H9 (cell line): ENCODE measurements at places on chromosomes 4 and X. TPM values are rescaled to one million over a fixed set of nuclear protein-coding genes. Genes with fewer than 3 reads are reported as not detected.
A peak's percentile ranks its signal among the peaks of the same experiment; 100 is the strongest.

- H3K27me3 ChIP-seq: no peaks in the 10 kb centered on the region
- no peak overlapping the region for H3K27ac ChIP-seq
- no peak overlapping the region for H3K4me3 ChIP-seq
- no peaks in the 10 kb centered on the region for H3K4me1 ChIP-seq
Measured at GRCh38 chr4:68180849-68181526, 51.3 kb upstream of the TMPRSS11F start.

- H3K27me3 ChIP-seq: peaks cover 44% of the 10 kb centered on the region
- DNase-seq: no peak
- no peaks in the 10 kb centered on the region; the same call in 1 of the 3 replicates for H3K36me3 ChIP-seq
- peak overlapping the region; percentile 90 for H3K4me3 ChIP-seq
Measured at GRCh38 chr4:20253283-20253734, 1.6 kb downstream of the SLIT2 start.

DNA sequence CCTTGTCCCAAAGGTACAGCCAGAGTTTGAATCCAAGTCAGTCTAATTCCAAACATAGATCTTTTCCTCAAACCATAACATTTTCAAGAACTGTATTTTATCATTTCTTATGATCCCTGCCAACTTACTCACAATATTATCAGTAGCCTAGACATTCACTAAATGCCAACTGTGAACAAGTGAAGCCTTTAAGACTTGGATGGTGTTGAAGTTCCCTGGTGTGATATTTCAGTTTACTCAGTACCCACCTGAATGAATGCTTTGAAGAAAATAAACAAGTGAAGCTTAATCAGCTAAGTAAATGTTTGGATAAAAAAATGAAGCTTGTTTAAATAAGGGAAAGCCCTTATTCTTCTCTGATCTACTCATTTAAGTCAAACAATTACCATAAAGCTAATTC is 1028.3 kb downstream of the DMD start:
- H3K36me3 ChIP-seq: no peaks in the 10 kb centered on the region
- no peaks in the 10 kb centered on the region for H3K27me3 ChIP-seq
- no peaks in the 10 kb centered on the region for H3K4me1 ChIP-seq
- no peak overlapping the region for H3K4me3 ChIP-seq

DNA sequence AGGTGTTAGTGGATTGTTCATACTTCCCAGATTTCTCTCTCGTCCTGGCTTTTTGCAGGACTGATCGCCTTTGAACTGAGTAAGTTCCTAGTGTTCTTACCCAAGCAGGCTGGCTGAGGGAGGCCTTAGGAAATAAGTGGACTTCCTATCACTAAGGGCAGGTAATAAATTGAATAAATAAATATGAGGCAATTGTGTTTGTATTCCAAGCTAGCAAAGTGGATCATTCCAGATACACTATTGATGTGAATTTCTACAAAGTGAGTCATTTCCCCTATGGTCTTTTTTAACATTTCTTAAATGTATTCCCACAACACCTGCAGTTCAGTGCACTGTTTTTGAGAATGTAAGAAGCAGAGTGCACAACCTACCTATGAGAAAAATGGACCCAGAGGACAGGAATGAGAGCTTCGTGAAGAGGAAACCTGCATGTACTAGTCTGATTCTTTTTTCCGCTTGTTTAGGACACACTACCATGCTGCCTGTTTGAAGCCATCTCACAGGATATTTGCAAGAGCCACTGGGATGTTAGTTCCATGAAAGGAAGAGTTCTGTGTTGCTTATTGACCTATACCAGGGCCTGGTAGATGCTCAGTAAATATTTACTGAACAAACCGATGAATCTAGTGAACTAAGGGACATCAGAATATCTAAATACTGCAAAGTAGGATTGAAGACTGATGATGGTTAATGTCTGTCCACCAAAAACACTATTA is 29.0 kb upstream of the SMAD1 start:
- H3K27ac ChIP-seq: no peak overlapping the region
- no peak overlapping the region for H3K4me3 ChIP-seq

- no peaks in the 10 kb centered on the region for H3K36me3 ChIP-seq
- no peak overlapping the region for H3K4me3 ChIP-seq
- peak overlapping the region; percentile 100 for H3K27ac ChIP-seq
- peak; percentile 90 for DNase-seq
Measured at GRCh38 chr4:185839194-185839712, 27.3 kb upstream of the SORBS2 start.

The ANOS1 gene
- total RNA-seq: 51.0 and 54.9 TPM in 2 replicates

The WNK3 gene
- 21.0 and 22.8 TPM in 2 replicates for total RNA-seq

GRCh38 chr4:36332782-36333131 is 51.3 kb downstream of the DTHD1 start:
- H3K36me3 ChIP-seq: no peaks in the 10 kb centered on the region
- no peak overlapping the region for H3K4me3 ChIP-seq
- no peak overlapping the region for H3K27ac ChIP-seq

GRCh38 chr4:153257991-153258390 is 53.7 kb downstream of the TRIM2 start:
- no peak overlapping the region for H3K4me3 ChIP-seq
- no peaks in the 10 kb centered on the region for H3K27me3 ChIP-seq
- peak overlapping the region; percentile 91 for H3K27ac ChIP-seq
- H3K4me1 ChIP-seq: peaks cover 9% of the 10 kb centered on the region; the same call in 1 of the 2 replicates
- peaks cover 15% of the 10 kb centered on the region for H3K36me3 ChIP-seq
- DNase-seq: peak; percentile 39

- H3K27ac ChIP-seq: no peak overlapping the region
- no peaks in the 10 kb centered on the region for H3K4me1 ChIP-seq
- H3K27me3 ChIP-seq: no peaks in the 10 kb centered on the region
- H3K4me3 ChIP-seq: no peak overlapping the region
- peaks cover 8% of the 10 kb centered on the region for H3K36me3 ChIP-seq
- DNase-seq: no peak
Measured at GRCh38 chr4:68352791-68353190, 2.9 kb upstream of the YTHDC1 start.

DNA sequence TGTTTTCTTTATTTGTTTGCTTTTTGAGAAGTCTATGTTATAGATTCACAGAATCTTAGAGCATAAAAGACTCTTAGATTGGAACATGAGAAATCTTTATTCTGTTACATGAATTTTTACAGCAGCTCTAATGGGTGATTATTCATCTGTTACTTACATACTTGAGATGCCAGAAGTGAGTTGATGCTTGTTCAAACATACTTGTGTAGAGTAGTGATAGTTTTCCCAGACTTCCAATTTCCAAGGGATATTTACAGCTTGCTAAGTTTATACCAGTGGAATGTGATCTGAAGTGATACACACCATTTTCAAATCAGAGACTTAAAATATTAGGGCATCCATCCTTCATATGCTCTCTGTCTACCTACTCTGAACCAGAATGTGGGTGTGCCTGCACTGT is 252.9 kb upstream of the SMIM31 start:
- H3K4me1 ChIP-seq: no peaks in the 10 kb centered on the region
- DNase-seq: no peak
- H3K27me3 ChIP-seq: no peaks in the 10 kb centered on the region
- H3K4me3 ChIP-seq: no peak overlapping the region
- no peaks in the 10 kb centered on the region for H3K36me3 ChIP-seq

DNA sequence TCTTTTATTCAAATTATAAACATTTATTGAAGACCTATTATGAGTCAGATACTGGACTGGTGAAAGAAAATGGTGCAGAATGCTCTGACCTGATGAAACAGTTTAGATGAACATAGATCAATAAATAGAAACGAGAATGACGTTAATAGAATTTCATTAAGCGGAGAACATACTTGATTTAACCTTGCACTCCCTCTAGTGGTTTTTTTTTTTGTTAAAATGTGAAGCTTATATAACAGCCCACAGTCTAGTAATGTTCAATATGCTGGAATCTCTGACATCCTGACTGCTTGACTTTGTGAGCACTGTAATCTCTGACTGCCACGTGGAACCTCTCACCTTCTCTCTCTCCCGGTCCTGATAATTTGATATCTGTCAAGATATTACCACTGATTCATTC is 32.3 kb downstream of the HDAC8 start:
- H3K4me3 ChIP-seq: no peak overlapping the region
- H3K36me3 ChIP-seq: peaks cover 4% of the 10 kb centered on the region; the same call in 1 of the 2 replicates
- no peak overlapping the region for H3K27ac ChIP-seq
- no peaks in the 10 kb centered on the region for H3K4me1 ChIP-seq

- no peak overlapping the region for H3K27ac ChIP-seq
- no peak for DNase-seq
- H3K4me3 ChIP-seq: no peak overlapping the region
- no peaks in the 10 kb centered on the region for H3K27me3 ChIP-seq
Measured at GRCh38 chr4:70575964-70576363, 16.1 kb upstream of the AMBN start.

- no peaks in the 10 kb centered on the region; the same call in 1 of the 2 replicates for H3K4me1 ChIP-seq
- no peak overlapping the region for H3K4me3 ChIP-seq
- H3K27ac ChIP-seq: peak overlapping the region; percentile 74
- H3K36me3 ChIP-seq: peaks cover 32% of the 10 kb centered on the region
- no peaks in the 10 kb centered on the region for H3K27me3 ChIP-seq
- DNase-seq: no peak
Measured at GRCh38 chrX:22338740-22339139, 66.0 kb downstream of the CBLL2 start.

DNA sequence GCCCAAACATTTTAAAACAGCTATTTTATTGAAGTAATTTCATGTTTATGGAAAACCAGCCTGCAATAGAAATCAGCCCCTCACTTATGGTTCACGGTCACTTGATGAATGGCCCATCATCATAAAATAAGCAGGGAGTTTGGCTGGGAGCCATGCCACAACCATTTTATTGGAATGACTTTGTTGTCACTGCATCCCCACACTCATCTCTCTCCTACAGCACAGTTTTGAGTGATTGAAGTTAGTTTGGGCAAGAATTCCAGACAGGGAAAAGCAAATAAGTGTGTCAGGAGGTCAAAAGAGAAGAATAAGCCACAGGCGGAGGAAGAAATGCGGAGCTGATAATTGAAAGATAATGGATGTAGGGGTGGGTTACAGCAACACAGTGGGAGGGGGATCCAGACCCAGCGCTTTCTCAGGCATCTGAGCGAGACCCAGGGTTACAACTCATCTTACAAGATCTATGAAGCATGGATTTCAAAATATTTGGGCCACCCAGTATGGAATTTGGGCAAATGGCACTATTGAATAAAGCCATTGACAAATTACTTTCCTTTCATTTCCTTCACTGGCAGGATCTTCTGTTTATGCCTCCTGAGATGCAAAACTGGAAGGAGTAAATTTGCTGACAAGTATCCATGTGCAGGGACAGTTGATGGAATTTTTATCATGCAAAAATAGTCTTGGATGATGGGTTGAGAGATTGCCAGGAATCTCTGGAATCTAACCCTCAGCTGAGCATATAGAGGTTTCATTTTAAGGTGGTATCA is 100.8 kb downstream of the SHROOM3 start:
- no peak overlapping the region for H3K27ac ChIP-seq
- no peaks in the 10 kb centered on the region for H3K27me3 ChIP-seq
- H3K36me3 ChIP-seq: no peaks in the 10 kb centered on the region
- no peak overlapping the region for H3K4me3 ChIP-seq
- peaks cover 7% of the 10 kb centered on the region; the same call in 1 of the 2 replicates for H3K4me1 ChIP-seq
- no peak for DNase-seq

DNA sequence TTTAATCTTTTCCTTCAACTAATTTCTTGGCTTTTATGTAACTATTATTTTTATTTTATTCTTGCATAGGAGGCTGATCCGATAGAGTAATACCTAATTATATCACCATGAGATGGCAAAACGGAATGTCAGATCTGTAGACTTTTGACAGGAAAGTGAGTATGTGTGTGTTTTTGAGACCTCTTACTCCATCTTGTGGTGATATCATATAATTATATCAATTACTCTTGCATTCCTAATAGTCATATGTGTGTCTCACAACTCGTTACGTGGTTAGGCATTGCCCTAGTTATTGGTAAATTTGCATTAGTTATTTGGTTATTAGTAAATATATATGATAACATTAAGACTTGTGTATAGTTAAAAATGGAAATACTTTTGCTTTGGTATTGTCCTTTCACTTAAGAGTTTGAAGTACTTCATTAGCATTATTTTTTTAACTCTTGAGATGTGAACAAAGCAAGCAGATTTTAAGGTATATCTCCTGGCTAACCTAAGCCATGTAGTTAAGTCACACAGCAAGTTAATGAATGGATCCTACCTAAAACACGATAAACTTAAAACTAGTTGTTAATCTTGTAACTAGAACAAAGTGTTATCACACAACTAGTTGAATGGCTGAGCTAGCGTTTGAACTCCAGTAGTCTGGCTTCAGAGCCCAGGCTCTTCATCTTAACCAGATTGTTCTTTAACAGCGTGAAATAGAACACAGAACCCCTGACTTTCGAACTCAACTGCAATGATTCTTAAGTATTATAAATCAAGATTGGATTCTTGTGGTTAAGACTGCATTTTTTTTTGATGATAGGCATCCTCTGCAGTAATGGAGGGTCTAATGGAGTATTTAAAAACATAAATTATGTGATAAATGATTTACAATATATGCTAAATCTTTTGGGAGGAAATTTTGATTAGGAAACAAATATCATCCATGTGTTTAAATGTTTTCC is 67.1 kb downstream of the PGRMC2 start:
- H3K27ac ChIP-seq: no peak overlapping the region
- H3K36me3 ChIP-seq: no peaks in the 10 kb centered on the region
- H3K4me3 ChIP-seq: no peak overlapping the region
- H3K27me3 ChIP-seq: no peaks in the 10 kb centered on the region
- no peaks in the 10 kb centered on the region for H3K4me1 ChIP-seq

DNA sequence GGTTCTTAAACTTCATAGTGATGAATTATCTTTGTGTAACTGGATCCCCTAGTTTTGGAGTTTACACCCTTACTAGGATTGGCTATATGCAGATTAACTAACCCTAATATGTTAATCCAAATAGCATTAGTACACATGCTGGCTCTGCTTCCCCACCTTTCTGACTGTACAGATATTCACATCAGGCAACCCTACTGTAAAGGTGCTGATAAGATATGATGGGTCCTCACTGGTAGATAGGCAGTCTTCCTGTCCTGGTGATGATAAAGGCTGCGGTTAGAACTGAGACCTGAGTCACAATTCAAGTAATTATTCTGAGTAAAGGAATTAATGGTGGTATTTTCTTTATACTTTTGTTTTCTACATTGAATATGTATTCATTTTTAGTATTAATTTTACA is 118.6 kb downstream of the COL4A5 start:
- H3K4me3 ChIP-seq: no peak overlapping the region
- DNase-seq: no peak
- peaks cover 2% of the 10 kb centered on the region; the same call in 1 of the 2 replicates for H3K4me1 ChIP-seq
- no peak overlapping the region for H3K27ac ChIP-seq
- no peaks in the 10 kb centered on the region for H3K27me3 ChIP-seq

- H3K27ac ChIP-seq: no peak overlapping the region
- no peaks in the 10 kb centered on the region for H3K4me1 ChIP-seq
- no peak overlapping the region for H3K4me3 ChIP-seq
- H3K36me3 ChIP-seq: peaks cover 18% of the 10 kb centered on the region
- DNase-seq: no peak
Measured at GRCh38 chr4:134777606-134778005, 576.0 kb upstream of the PABPC4L start.

DNA sequence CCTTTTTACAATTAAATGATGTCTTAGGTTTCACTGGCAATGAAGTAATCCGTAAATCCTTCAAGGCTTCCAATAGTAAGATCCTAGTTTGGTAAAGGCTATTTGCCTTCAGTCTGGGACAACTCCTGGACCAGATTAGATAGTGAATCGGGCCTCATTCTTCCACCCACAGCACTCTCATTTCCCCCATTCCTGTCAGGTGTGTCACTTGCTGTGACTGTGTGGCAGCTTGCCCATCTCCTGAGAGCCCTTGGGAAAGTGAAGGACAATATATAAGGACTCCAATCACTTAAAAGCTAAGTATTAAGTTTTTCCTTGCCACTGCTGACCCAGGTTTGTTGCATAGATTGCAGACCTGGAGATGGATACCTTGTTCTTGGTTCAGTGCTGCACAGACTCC is 3.3 kb upstream of the GASK1B start:
- no peaks in the 10 kb centered on the region for H3K27me3 ChIP-seq
- no peak overlapping the region for H3K27ac ChIP-seq
- H3K4me1 ChIP-seq: no peaks in the 10 kb centered on the region
- no peak overlapping the region for H3K4me3 ChIP-seq
- no peaks in the 10 kb centered on the region for H3K36me3 ChIP-seq
- DNase-seq: no peak
